ENCODE measurements at places on chromosomes 6 and 20.

GRCh38 chr6:35048631-35049083 is 92.5 kb downstream of the TCP11 start:
- peak; percentile 19 for DNase-seq

- no peak for DNase-seq
These were observed 49.2 kb downstream of the ARID1B start for GRCh38 chr6:156826290-156826955.

GRCh38 chr6:128029826-128030225 is 129.0 kb upstream of the THEMIS start:
- no peak for DNase-seq

- no peak for DNase-seq
These were observed 3.0 kb downstream of the ADGRF4 start for GRCh38 chr6:47701363-47701762.

DNA sequence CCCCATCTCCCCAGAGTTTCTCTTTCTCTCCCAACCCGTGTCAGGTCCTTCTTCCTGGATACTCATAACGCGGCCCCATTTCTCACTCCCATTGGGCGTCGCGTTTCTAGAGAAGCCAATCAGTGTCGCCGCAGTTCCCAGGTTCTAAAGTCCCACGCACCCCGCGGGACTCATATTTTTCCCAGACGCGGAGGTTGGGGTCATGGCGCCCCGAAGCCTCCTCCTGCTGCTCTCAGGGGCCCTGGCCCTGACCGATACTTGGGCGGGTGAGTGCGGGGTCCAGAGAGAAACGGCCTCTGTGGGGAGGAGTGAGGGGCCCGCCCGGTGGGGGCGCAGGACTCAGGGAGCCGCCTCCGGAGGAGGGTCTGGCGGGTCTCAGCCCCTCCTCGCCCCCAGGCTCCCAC is at the start of gene HLA-F:
Gene HLA-F, plus strand, starts transcription at position 173 of the 404 bp plus-strand sequence. Its CDS starts 30 bp downstream, at position 203.
- no peak for DNase-seq

GRCh38 chr20:61534346-61534745 is 282.3 kb downstream of the CDH4 start:
- DNase-seq = no peak

DNA sequence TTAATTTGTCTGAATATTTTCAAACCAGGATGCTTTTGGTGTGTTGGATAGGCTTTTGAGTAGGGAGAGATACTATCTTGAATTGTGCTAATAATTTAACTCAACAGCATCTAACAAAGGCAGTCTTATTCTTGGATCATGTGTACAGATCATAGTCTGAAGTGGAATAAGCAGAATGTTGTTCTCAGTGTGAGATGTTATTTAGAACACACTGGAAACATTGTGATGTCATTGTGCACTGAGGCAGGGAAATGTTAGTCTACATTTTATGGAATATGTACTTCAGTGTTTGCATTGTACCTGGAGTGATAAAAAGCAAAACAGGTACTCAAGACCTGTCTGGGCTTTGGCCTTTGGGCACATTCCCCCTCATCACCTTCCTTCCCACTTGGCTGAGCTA is 35.0 kb downstream of the RNF144B start:
- DNase-seq = no peak

- DNase-seq = no peak
These were observed 23.4 kb upstream of the VEGFA start for GRCh38 chr6:43746613-43747102.

GRCh38 chr6:110491644-110492317 is 15.4 kb upstream of the SLC22A16 start:
- no peak for DNase-seq

DNA sequence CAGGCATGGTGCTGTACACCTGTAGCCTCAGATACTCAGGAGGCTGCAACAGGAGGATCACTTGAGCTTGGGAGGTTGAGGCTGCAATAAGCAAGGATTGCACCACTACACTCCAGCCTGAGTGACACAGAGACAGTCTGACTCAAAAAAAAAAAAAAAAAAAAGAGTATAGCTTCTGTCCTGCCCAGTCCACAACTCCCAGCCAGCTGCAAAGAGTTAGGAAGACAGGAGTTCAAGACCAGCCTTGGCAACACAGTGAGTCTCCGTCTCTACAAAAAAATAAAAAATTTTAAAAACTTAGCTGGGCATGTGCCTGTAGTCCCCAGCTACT is 28.3 kb upstream of the TLDC2 start:
- DNase-seq = no peak

- DNase-seq = no peak
These were observed 562.3 kb downstream of the DHX35 start for GRCh38 chr20:39524371-39524911.

DNA sequence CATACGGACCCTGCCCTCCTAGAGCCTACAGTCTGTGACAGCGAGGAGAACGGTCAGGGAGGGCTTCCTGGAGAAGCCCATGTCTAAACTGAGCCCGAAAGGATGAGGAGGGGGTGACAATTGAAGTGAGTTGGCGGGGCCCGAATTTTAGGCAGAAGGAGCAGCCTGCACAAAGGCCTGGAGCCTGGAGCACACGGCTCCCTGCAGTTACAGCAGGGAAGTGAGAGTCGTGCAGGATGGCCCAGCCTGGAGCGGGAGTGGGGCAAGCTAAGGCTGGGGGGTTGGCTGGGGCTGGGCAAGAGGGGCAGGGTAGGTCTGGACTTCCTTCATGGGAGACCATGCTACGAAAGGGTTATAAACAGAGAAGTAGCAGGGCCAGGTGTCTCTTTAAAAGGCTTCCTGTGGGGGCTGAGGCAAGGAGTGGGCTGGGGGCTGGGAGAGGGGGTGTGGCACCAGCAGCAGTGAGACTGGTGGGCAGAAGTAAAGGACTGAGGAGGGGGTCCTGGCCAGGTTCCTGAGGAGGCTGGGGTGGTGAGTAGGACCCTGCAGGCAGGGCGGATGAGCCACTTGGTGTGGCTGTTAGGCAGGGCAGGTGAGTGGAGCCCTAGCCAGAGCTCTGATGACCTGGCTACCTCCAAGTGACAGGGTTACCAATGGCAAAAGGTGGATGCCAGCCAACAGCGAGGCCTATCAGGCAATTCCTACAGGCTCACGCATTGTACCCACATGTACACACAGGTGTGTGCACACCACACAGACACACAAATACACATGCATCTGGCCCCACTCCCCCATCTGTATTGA is 119.2 kb downstream of the MRPL14 start:
- DNase-seq = no peak

DNA sequence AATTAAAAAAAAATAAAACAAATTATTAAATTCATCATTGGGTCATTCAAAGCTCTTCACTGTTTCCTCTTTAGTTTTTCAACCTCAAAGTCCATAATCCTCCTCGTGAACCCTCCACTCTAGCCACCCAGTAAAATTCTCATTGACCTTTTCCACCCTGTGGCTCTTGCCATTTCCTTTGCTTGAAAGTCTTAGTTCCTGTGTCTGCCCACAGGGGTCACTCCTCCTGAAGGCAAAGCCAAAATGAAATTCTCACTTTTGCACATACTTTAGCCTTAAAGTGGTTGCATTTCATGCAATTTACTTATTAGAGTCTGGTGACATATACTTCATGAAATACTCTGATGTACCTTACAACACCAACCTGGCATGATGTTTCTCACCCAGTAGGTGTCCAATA is 263.7 kb downstream of the BMP2 start:
- no peak for DNase-seq

- peak; percentile 73 for DNase-seq
These were observed 85.7 kb upstream of the NEDD9 start for GRCh38 chr6:11317885-11318771.

GRCh38 chr6:42441697-42442081 is 10.0 kb downstream of the TRERF1 start:
- no peak for DNase-seq

DNA sequence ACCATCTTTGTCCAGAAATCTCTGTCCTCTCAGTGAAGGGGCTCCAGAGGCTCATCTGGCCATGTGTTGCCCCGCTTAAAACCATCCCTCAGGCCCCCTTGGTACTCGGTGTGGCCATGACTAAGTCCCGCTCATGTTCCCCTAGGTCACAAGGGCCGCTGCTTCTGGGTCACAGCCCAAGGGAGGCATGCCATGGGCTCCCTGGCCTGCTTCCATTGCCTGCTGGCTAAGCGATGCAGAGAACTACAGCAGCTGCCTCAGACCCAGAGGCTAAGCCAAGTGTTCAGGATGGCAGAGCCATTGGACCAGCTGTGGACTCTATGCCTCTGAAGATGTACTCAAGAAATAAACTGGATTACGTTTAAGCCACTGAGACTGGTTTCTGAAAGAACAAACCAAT is 95.5 kb downstream of the ZFP64 start:
- DNase-seq = no peak

GRCh38 chr6:94377835-94378234 is 958.5 kb upstream of the EPHA7 start:
- no peak for DNase-seq

DNA sequence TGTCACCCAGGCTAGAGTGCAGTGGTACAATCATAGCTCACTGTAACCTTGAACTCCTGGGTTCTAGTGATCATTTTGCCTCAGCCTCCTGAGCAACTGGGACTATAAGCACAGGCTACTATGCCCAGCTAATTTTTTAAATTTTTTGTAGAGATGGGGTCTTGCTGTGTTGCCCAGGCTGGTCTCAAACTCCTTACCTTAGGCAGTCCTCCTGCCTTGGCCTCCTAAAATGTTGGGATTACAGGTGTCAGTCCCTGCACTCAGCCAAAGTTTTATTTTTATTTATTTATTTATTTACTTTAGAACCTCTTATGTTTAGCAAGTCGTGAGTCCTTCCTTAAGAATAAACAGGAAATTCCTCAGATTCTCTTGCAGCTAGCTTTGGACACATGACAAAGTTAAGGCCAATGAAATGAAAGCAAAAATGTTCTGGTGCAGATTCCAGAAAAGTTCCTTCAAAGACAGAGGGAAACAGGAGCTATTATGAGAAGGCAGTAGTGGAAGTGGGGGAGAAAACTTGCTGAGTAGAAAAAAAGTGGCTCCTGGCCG is 19.1 kb downstream of the PIM1 start:
- no peak for DNase-seq

DNA sequence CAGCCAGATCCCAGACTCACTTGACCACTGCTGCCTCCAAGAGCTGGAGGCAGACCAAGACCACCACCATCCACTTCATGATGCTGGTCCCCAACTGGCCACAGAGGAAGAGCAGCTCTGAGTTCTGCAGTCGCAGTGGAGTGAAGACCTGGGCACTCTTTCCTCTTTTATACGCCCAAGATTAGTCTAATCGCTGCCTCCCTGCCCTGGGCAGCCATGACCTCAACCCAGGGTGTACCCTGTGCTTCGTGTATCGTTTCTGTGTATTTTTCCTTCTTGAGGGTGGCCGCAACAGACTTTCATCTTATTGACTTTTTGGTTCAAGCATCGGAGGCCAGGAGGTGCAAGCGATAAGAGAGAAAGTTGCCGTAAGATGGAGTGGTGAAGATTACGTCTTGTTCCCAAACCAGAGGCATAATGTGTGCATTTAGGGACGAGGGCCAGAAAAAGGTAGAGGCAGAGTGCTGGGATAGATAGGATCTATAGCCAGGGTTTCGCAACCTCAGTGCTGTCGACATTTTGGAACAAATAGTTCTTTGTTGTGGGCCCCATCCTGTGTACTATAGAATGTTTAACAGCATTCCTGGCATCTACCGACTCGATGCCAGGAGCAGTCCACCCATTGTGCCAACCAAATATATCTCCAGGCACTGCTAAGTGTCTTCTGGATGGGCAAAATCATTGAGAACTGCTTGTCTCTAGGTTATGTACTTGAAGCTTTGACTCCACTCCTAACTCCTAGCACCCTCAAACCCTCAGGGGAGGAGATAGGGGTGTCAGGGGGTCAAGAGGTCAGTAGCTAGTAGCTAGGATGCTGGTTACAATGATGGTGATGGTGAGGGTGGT is at the start of gene PGC:
Gene PGC, minus strand, starts transcription at position 142 of the 846 bp plus-strand sequence. Its CDS starts 63 bp downstream, at position 79.
- DNase-seq = no peak

DNA sequence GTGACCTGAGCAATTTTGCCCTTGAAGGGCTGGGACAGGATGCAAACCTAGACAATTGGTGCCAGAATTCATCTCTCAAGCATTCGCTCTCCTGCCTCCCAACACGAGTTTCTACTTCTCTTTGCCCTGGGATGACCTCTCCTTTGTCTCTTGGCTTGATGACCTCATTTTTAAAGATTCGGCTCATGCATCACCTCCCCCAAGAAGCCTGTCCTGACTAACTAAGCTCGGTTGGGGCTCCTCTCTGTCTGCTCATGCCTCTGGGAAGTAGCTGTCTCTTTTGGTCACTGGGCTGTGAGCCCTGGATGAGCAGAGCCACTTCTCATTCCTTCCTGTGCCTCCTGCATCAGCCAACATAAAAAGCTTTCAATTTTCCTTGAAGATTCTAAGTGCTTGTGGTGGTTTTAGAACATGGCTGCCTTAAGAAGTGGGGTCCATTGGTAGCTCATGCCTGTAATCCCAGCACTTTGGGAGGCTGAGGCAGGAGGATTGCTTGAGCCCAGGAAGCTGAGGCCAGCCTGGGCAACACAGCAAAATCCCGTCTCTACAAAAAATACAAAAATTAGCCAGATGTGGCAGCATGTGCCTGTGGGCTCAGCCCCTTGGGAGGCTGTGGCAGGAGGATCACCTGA is 11.1 kb upstream of the TCF15 start:
- DNase-seq = no peak

- no peak for DNase-seq
These were observed 40.3 kb downstream of the STK35 start for GRCh38 chr20:2141600-2142575.
